ENCODE measurements at places on chromosomes 13 and 19.

DNA sequence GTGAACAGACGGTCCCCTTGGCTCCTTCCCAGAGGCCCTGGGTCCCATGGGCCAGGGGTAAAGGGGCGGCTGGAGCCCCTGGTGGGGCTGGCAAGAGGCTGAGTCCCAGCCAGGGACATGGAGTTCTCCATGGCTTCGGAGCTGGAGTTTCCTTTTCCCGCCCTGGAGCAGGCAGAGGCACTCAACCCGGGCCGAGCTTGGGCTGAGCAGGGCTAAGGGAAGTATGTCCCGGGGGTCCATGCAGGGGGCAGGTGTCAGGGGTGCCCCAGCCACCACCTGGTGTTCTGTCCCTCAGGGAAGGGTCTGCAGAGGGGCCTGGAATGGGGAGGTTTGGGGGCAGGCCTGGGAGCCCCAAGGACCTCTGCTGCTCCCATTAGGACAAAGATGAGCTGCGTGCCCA lies 54.0 kb upstream of the TPM4 start:
- DNase-seq: no peak

- peak; percentile 46 for DNase-seq
Observed at GRCh38 chr13:109331898-109332297, 454.5 kb downstream of the IRS2 start.

DNA sequence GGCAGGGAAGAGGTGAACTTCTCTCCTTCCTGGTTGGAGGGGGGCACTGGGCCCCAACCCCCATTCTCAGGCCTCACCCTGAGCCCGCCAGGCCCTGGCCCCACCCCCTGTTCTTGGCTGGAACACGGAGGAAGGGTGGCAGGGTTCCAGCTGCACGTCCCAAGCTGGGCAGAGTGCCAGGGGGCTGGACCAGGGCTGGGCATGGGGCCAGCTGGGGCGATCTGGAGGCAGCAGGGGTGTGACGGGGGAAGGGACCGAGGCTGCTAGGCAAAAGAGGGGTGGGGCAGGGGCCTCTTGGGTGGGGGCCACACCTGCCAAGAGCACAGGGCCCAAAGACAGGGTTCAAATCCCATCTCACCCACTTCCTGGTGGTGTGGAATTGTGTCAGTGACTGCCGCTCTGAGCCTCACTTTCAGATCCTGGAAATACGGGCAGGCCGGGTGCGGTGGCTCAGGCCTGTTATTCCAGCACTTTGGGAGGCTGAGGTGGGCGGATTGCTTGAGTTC lies 2.2 kb downstream of the HIF3A start:
- DNase-seq: no peak

- peak; percentile 12 for DNase-seq
Observed at GRCh38 chr13:96958286-96958891, 35.9 kb downstream of the OXGR1 start.

DNA sequence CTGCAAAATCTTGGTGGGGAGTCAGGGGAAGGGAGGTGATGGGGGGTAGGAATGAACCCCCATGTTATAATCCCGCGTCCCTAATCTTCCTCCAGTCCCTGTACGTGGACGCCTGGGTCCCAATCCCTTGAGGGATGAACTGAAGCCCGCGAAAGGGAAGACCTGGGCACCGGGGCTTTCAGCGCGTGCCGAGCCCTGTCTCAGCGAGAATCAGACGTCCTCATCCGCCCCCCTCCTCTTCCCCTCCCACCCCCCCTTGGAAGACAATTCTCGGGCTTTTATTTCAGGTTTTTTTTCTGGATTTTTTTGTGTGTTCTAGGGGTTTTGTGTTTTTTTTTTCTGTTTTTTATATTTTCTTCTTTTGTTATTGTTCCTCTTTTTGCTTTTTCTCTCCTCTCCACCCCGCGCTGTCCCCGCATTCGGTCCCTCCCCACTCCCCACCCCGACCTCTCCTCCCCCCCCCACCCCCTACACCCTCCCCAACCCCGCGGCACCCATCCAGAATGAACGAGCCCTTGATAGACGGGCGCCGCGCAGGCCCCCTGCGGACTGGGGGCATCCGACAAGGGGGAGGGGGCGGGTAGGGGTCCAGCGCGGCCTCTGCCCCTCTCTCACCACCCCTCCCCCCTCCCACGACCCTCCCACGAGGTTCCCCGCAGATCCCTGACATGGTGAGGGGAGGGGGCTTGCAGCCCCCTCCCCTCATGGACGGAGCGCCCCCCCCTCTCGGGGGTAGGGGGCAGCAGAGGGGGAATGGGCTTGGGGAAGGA lies 10.3 kb downstream of the C19orf81 start:
- peak; percentile 15 for DNase-seq

- DNase-seq: no peak
Observed at GRCh38 chr13:50366488-50367174, 351.4 kb downstream of the KCNRG start.

DNA sequence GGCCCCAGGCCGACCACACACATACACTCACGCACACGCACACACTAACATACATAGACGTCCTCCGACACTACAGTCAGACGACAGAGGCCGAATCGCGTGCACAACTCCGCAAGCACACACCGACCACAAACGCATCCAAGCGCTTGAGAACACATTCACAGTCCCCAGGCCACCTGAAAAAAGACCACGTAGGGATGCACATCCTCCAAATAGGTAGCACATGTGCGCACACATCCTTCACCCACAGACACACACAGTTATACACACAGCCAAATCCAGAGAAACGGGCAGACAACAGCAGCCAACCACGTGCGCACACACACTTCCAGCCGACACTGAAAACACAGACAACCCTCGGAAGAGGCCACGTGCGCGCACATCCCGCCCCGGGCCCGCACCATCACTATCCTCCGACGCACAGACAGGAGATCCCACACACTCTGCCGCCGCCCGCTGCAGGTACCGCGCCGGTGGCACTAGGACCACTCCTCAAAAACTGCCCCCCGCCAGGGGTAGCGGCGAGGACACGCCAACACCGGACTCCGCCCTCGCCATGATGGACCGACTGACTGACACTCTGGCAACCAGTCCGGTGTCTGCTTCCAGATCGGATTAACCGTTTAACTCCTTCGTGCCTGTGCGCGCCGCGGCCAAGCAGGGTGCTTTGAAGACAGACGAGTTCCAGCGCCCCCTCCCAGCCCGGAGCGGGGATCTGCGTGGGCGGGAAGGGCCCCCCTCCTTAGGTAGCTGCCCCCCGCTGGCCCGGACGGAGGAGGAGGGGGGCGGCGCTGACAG lies 493 bp upstream of the PDE4A start:
- peak; percentile 60 for DNase-seq

All from nephron progenitor cell (in vitro differentiated cells).